ENCODE measurements at places on chromosomes 4 and X. TPM values are rescaled to one million over a fixed set of nuclear protein-coding genes. Genes with fewer than 3 reads are reported as not detected.

DNA sequence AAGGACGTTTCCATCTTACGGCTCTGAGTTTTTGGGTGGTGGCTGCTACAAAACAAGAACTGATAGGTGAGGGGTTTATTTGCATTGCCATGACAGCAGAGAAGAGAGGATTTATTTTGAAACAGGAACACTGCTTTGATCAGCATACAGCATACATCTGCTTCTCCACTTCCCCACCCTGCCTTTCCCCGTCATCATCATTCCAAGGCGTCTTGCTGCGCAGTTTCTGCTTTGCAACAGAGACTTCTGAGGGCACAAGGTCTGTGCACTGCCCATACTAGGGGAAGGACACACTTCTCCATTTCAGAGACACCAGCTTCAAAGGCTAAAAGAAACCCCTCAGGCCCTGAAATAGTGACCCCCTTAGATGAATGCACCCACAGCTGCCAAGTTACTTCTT, 19.1 kb downstream of the STARD8 start:
- no peak for DNase-seq

- DNase-seq, result no peak
These were observed 132.1 kb downstream of the SNCA start for GRCh38 chr4:89704651-89705395.

GRCh38 chr4:136725286-136726081, 806.8 kb downstream of the PCDH18 start:
- DNase-seq, result no peak

DNA sequence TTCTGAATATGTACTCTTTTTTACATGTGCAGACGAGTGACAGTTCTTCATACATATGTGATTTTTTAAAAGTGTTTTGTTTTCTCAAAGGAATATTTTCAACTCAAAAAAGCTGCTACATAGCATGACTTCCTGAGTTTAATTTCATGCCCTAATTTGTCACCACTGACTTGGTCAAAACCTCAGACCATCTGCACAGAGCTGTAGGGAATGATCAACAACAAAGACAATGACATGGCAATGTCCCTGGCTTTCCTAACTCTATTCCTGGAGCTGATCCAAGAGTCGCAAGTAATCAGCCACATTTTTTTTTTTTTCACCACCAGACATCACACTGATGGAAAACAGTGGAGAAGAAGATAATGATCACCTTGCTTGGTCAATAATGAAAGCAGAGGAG, 97.7 kb downstream of the TMA16 start:
- DNase-seq, result no peak

- DNase-seq, result no peak
These were observed 598.2 kb upstream of the NDST4 start for GRCh38 chr4:115711575-115711974.

DNA sequence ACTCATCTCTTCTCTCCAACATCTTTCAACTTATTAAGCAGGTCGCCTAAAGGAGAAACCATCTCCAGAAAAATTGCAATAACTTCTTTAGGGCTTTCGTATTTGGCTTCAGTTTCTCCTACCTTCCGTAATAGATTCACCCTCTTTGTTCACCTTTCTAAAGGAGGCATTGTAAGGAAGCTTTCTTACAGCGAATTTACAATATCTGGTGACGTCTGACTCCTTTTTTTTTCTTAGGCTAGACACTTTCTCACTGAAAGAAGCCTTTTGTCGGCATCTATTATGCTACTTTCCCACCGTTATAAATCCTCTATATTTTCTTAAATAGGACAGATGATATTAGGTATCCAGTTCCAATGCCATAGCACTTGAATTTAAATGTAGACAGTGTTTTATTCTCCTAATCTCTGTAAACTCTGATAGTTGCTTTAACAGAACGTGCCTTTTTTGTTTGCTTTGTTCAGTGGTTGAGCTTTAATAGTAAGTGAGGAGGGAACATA, 302.4 kb downstream of the IL1RAPL1 start:
- no peak for DNase-seq

GRCh38 chr4:127783955-127784770, 2.0 kb downstream of the HSPA4L start:
- DNase-seq, result no peak

DNA sequence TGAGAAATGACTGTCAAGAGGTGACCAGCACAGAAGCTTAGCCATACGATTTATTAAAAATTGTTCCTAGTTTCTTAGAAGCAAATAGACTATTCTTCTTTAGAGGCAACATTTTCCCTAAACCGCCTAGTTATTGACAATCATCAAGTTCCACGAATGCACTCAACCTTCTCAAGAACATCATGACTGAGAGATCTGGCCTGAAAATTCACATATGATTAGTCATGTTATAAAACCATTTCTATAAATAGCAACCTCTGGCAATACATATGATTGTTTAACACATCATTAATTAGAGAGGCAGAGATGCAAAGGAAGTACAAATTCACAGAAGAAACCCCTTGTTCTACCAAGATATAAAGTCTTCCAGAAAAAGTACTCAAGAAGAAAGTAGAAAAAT, 6.7 kb downstream of the NUP62CL start:
- no peak for DNase-seq

GRCh38 chr4:68576272-68577125, at the start of gene UGT2B17:
Gene UGT2B17, minus strand, starts transcription at chr4:68576322. Its CDS starts 7,838 bp downstream, at chr4:68568484.
- no peak for DNase-seq

DNA sequence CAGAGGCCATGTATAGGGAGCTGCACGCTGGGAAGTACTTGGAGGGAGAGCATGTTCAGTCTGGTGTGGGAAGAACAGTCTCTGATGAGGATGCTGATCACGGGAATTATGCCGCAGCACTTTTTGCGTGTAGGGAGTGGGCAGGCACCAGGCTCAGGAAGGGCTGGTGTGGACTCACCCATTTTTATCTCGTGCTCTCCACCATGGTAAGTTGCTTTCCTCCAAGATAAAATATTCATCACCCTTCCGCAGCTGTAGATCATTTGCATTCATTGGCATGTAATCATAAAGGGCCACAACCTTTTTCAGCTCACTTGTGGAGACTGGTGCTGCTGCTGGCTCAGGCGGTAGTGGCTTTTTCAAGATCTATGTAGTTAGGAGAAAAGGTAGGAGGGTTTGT, 11.8 kb upstream of the TIMM8A start:
- DNase-seq, result no peak

DNA sequence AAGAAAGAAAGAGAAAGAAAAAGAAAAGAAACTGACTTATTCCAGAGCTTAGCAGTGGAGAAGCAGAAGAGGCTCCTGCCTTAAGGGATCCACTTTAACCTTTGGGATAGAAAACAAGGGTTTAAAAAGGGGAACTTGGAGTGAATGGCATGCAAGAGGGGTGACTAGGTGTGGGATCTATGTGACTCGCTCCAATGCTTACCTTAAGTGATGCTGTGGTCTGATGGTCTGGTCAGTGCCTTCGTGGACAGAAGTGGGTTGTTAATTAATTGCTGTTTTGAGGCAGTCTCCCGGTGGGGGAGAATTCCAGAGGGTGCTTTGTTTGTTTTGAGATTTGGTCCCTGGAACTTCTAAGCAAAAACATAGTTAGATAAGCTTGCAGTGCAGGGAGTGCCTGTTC, 21.1 kb upstream of the RHOXF1 start:
- no peak for DNase-seq

DNA sequence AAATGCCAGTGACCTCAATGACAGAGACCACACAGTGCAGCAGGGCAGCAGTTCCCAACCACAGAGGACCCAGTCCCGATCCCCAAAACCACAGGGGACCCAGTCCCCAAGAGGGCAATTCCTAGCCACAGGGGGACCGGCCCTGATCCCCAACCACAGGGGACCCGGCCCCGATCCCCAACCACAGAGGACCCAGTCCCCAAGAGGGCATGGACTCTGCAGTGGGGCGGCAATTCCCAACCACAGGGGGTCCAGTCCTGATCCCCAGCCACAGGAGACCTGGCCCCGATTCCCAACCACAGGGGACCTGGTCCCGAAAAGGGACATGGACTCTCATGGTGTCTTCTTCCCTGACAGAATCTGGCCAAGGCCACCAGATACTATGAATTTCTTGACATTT, 136.3 kb downstream of the AFAP1 start:
- no peak for DNase-seq

- DNase-seq, result no peak
These were observed 2.7 kb downstream of the PAICS start for GRCh38 chr4:56438766-56439165.

DNA sequence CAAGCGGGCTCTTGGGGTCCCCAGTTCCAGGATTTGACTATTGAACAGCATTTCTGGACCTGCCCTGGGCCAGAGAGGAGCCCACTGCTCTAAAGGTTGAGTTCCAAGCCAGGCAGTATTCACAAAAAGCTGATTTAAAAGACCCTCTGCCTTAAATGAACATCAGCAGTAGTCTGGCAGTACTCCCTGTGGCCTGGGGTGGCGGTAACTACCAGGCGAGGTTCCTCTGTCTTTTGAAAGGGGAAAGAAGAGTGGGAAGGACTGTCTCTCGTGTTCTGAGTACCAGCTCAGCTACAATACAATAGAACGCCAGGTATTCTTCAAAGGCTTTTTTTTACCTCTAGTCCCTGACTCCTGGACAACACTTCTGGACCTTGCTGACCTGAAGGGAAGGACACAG, 456.4 kb upstream of the TEX13C start:
- no peak for DNase-seq

DNA sequence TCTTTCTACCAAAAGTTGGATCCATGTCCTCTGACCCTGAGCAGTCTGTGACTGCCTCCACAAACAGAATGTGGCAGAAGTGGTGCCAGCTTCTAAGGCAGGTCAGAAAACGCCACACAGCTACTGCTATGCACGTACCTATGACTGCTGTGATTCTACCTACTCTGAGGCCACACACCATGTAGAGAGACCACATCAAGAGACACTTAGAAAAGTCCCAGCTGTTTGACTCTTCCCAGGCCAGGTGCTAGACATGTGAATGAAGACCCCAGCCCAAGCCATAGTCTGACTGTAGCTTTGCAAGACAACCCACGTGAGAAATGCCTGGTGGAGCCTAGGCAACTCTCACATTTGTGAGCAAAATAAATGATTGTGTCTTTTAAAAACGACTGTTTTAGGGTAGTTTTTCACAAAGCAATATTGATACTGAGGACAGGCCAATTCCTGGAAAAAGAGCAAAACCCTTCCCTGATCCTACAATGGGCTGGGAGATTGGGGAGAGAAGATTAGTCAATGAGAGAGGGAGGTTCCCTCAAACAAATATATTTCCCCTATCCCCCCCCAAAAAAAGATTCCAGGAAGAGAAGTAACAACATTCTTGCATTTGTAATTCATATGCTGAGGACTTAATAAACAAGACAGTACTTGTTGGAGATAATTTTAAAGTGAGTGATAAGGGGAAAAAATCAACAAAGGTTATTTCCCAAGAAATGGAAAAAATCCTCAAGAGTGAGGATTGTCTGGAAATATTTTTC, 33.3 kb downstream of the FRYL start:
- no peak for DNase-seq

DNA sequence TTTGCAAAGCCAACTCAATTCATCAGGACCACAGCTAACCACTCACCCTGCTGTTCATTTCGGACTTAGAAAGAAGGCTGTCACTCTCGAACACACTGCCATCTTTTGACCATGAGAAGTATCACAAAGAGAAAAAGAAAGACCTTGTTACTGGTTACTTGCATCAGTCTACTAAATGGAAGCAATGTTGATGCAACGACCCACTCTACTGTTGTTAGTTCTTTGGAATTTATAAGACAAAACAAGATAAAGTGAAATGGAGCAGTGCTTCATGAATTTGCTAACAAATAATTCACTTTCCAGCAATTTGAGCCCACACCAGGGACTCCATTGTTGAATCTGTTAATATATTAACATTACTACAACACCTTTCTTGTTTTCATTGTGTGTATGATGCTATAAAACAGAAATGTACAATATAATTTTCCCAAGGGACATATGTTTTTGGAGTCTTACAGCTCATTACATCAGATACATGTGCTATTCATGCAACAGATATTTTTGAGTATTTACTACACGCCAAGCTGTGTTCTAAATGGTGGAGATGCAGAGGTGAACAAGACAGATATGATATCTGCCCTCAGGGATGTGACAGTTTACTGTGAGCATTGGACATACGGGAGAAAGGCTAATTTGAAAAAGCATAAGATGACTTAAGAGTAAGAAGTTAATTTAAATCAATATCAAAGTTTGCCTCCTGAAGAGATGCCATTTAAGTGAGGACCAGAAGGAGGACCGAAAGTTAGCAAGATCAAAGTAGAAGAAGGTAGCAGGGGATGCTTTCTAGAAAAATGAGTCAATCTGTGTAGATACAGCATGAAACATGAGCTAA, 87.2 kb downstream of the AREG start:
- peak; percentile 84 for DNase-seq

GRCh38 chrX:123230798-123231197, 46.7 kb downstream of the GRIA3 start:
- no peak for DNase-seq

DNA sequence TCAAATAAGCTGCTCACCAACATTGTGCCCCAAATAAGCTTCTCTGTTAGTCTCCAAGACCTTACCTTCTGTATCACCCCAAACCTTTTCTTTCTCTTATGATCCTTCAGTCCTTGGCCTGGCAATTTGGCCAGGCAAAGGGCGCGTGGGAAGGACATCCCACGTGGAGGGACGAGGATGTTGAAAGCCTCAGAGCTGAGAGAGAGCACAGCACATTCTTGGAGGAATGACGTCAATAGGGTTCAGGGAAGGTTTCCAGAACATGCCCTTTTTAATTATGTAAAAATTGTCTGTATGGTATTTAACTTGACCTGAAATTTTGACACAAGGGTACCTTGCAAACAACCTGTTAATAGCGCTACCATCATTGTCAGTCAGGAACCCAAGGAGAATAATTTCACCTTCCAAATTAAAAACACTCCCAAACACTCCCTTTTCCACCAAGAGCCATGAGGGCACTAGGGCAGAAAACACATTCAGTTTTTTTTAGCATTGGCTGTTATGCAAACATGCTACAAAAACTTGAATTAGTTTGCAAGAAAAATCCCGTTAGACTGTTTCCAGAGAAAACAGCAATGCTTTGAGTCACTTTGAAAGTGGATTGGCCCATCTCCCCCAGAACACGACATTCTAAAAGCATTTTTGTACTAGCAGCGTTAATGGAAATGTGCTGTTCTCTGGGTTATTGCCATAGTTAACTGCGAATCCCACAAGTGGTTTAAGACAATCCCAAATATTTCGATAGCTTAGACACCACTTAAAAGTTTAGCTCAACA, 183.2 kb upstream of the PUDP start:
- peak; percentile 6 for DNase-seq

GRCh38 chr4:183773790-183774189, 114.7 kb downstream of the TRAPPC11 start:
- DNase-seq, result no peak

The GYPE gene
- not detected for total RNA-seq

The FAM47A gene
- total RNA-seq, result not detected

The PABPC1L2B gene
- total RNA-seq, result not detected

The NSG1 gene
- total RNA-seq, result not detected

The TASL gene
- not detected for total RNA-seq

The IL13RA2 gene
- total RNA-seq, result 67.6 TPM

The DCHS2 gene
- total RNA-seq, result not detected

The VEGFC gene
- 58.6 TPM for total RNA-seq

The MAGEC1 gene
- total RNA-seq, result 0.10 TPM

The AFF1 gene
- total RNA-seq, result 9.5 TPM

The SPANXA2 gene
- total RNA-seq, result 75.6 TPM

The EDNRA gene
- total RNA-seq, result 0.36 TPM

The WDFY3 gene
- 18.0 TPM for total RNA-seq

Measured in RPMI7951 (cell line).